ENCODE measurements at places on chromosomes 5 and 9. TPM values are rescaled to one million over a fixed set of nuclear protein-coding genes. Genes with fewer than 3 reads are reported as not detected.

The SUB1 gene
- 182 TPM for total RNA-seq

The LRRC14B gene
- not detected for total RNA-seq

The ANKRD33B gene
- 1.0 TPM for total RNA-seq

The PCSK1 gene
- total RNA-seq: not detected

The FSTL4 gene
- not detected for total RNA-seq

The FST gene
- total RNA-seq: 2.5 TPM

The SLC27A6 gene
- total RNA-seq: not detected

The SCGB3A2 gene
- not detected for total RNA-seq

GRCh38 chr5:132001647-132002561 lies 9.6 kb downstream of the ACSL6 start:
- no peaks in the 10 kb centered on the region for H3K27me3 ChIP-seq
- no peak overlapping the region for H3K4me3 ChIP-seq
- H3K27ac ChIP-seq: no peak overlapping the region

GRCh38 chr5:107853031-107853430 lies 182.3 kb upstream of the EFNA5 start:
- H3K27ac ChIP-seq: no peak overlapping the region
- no peaks in the 10 kb centered on the region for H3K36me3 ChIP-seq
- no peak overlapping the region for H3K4me3 ChIP-seq
- no peaks in the 10 kb centered on the region for H3K4me1 ChIP-seq
- H3K27me3 ChIP-seq: no peaks in the 10 kb centered on the region

DNA sequence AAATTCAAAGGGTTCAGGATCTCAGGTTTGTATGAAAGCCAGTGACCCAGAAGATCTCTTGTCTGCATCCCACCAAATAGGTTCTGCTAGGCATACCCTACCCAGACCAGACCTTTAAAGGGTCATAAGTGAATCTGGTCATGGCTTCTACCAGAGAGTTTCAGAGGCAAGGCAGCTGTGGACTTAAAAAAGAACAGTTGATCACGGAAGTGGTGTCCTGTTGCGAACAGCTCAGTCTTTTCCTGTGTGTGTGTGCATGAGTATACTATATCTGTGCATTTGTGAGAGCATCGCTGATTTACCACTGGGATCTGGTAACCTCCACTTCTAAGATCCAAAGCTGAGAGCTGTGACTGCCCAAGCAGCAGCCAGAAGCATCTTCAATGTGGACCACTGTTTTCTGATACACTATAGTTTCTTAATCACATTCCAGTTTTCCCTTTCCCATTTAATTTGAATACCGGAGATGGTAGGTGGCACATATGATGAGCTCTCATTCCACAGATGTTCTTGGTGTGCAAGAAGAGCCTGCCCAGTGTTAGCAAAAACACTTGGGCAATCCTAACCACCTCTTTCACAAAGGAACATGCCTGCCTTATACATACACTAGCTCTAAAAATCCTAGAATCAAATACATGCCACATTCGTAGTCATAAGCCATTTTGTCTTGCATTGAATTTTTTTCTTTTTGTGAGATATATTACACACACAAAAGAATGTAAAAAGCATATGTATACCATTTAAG lies 36.2 kb upstream of the OR2S2 start:
- DNase-seq: no peak
- H3K27ac ChIP-seq: no peak overlapping the region
- no peak overlapping the region for H3K4me3 ChIP-seq
- H3K4me1 ChIP-seq: no peaks in the 10 kb centered on the region
- H3K36me3 ChIP-seq: no peaks in the 10 kb centered on the region
- H3K27me3 ChIP-seq: peaks cover 3% of the 10 kb centered on the region

DNA sequence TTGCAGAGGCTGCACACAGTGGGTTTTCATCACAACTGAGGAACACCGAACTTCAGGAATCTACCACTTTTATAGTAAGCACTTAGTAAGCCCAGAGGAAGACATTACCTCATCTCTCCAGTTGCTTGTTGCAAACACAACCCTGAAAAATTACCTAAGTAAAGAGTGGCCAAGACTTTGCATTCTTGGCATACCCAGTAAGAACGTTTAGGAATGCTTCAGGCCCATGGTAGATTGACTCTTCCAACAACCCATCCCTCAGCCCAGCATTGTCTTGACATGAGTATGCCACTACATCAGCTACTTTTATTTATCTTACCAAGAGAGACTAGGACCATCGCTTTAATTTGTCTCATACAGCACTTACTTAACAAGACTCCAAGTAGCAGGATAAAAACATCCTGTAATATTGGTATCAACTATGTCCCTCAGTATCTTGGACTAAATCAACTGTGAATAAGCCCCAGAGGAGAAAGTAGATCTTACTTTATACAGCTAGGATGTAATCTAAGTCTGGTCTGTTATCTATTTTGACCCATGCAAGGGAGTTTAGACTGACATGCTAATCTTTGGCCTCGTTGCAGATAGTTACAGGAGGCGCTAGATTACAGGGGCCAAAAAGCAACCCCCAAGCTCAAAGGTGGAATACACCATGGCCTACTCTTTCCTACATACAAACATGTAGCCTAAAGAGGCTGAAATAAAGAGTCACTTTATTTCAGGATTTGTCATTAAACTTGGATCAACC lies 114.9 kb downstream of the INVS start:
- H3K4me1 ChIP-seq: no peaks in the 10 kb centered on the region
- H3K4me3 ChIP-seq: no peak overlapping the region
- H3K27me3 ChIP-seq: no peaks in the 10 kb centered on the region
- DNase-seq: no peak
- no peaks in the 10 kb centered on the region for H3K36me3 ChIP-seq
- H3K27ac ChIP-seq: no peak overlapping the region

GRCh38 chr5:17896605-17897004 lies 262.3 kb downstream of the TAF11L14 start:
- H3K27ac ChIP-seq: no peak overlapping the region
- no peaks in the 10 kb centered on the region for H3K4me1 ChIP-seq
- no peak for DNase-seq
- no peaks in the 10 kb centered on the region for H3K36me3 ChIP-seq

DNA sequence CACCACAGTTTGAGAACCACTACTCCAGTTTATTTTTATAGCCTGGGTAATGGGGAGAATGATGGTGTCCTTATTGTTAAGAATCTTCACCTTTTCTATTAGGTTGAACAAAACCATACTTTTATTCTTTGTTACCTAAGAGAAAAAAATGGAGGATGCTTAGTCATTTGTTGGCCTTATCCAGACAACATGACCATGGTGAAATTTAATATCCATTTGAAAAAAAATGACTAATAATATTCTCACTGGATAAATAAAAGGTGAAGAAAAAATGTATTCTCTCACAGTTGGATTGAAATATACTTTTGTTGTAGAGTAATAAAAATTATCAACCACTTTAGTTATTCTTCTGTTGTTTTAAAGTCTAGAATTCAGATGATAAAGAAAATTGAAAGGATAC lies 5.8 kb upstream of the CCNH start:
- no peak for DNase-seq
- H3K4me3 ChIP-seq: no peak overlapping the region
- H3K4me1 ChIP-seq: no peaks in the 10 kb centered on the region
- no peaks in the 10 kb centered on the region for H3K27me3 ChIP-seq
- H3K27ac ChIP-seq: no peak overlapping the region
- H3K36me3 ChIP-seq: no peaks in the 10 kb centered on the region

- H3K27me3 ChIP-seq: peaks cover 3% of the 10 kb centered on the region
- H3K27ac ChIP-seq: no peak overlapping the region
- H3K4me1 ChIP-seq: no peaks in the 10 kb centered on the region
- no peak overlapping the region for H3K4me3 ChIP-seq
Observed at GRCh38 chr5:91133183-91133582, 249.9 kb downstream of the ARRDC3 start.

DNA sequence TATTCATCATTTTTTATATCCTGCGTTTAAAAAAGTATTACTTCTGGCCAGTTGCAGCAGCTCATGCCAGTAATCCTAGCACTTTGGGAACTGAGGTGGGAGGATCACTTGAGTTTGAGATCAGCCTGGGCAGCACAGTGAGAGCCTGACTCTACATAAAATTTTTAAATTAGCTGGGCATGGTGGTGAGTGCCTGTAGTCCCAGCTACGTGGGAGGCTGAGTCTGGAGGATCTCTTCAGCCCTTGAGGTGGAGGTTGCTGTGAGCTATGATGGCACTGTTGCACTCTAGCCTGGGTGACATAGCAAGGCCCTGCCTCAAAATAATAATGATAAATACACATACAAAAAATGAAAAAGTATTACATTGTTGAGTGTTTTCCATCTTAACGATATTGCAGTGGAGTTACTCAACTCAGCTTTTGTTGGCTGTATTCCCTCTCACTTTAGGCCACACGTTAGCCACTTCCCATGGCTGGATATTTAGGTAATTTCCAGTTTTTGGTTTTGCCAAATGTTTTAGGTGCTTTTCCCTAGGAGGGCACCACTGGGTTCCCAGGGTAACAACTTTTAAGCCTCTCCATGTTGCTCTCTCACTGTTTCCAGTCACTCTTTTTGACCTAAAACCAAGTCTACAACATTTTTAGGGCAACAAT lies 20.6 kb downstream of the SHB start:
- no peak for DNase-seq
- H3K36me3 ChIP-seq: no peaks in the 10 kb centered on the region
- no peak overlapping the region for H3K4me3 ChIP-seq
- no peaks in the 10 kb centered on the region for H3K4me1 ChIP-seq
- H3K27ac ChIP-seq: no peak overlapping the region
- no peaks in the 10 kb centered on the region for H3K27me3 ChIP-seq

- no peak overlapping the region for H3K27ac ChIP-seq
- no peak overlapping the region for H3K4me3 ChIP-seq
- H3K4me1 ChIP-seq: peaks cover 5% of the 10 kb centered on the region
- H3K36me3 ChIP-seq: peaks cover 4% of the 10 kb centered on the region
- no peak for DNase-seq
Observed at GRCh38 chr5:16540421-16540820, 74.8 kb upstream of the ZNF622 start.

DNA sequence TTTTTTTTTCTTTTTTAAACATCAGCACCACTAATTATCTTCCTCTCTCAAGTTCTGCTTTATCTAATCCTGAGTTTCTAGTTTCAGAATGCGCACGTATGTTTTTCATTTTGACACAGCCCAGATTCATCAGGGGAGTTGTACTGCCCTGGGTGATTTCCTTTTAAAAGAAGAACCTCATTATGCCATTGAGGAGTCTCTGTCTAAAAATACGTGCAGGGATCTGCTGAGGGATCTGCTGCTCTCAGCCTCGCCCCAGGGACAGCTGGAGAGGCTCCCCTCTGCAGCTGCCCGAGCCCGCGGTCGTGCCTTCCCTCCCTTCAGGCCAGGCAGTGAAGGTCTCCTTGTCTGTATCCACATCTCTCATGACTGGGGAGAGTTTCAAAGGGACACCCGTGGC lies 273.1 kb downstream of the ARHGEF28 start:
- H3K4me1 ChIP-seq: no peaks in the 10 kb centered on the region
- H3K27me3 ChIP-seq: no peaks in the 10 kb centered on the region

DNA sequence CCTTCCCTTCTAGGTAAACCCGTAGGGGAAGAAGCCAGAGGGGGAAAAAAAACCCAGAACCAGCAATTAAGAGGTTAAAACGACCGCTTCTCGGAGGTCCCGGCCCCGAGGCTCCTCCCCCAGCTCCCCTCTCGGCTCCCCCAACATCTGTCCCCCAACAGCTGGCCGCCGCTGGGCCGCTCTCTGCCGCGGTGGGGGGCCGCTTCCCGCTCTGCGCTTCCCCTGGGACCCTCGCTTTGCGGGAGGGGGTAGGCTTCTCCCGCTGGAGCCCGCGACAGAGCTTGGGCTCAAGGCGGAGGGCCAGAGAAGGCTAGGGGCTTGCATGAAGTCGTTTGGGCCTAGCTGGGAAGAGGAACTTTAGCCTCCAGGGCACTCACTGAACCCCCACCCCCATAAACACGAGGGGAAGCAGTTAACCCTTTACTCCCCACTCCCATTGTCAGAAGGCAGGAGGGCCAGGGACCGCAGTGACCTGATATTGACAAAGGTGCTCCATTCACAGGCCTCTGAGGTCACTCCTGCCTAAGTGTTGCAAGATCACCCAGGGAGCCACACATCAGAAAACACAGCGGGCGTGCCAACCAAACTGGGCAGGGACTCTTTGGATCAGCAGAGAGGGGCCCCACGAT lies 7.5 kb downstream of the LHX6 start:
- peaks cover 84% of the 10 kb centered on the region for H3K27me3 ChIP-seq
- no peak overlapping the region for H3K4me3 ChIP-seq
- no peak overlapping the region for H3K27ac ChIP-seq
- DNase-seq: no peak

GRCh38 chr9:21677387-21677786 lies 125.0 kb upstream of the MTAP start:
- no peak overlapping the region for H3K27ac ChIP-seq
- H3K4me1 ChIP-seq: no peaks in the 10 kb centered on the region
- H3K36me3 ChIP-seq: no peaks in the 10 kb centered on the region
- H3K27me3 ChIP-seq: peaks cover 3% of the 10 kb centered on the region

DNA sequence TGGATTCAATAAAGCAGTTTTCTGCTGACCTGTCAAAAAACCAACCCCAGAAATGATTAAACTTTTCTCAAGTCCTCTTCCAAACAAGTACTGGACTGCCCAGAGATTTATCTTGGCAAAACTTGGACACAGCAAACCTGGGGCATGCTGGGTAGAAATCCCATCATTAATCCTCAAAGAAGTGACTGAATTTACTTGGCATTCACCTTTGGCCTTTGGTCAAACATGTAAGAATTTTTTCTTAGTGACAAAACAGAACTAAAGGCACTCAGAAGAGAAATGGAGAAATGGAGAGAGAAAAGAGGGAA lies 248.6 kb upstream of the NREP start:
- H3K27ac ChIP-seq: no peak overlapping the region
- no peaks in the 10 kb centered on the region for H3K36me3 ChIP-seq
- no peaks in the 10 kb centered on the region for H3K4me1 ChIP-seq
- DNase-seq: no peak

DNA sequence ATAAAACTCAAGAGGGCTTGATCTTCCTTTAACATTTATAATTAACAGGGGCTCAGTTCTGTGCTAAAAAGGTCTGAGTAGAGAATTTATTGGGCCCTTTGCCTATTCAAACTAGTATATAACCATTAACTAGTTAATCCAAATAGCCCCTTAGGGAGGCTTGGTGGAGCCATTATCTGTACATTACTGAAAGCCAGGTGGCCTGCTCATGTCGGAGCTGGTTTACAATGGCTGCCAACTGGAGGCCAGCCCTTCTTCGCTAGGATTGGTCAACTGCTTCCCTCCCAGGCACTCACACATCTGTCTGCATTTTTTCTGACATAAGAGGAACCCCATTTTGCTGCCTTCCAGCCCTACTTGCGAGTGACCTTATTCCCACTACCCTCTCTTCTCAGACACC lies 30.4 kb upstream of the NDFIP1 start:
- H3K4me1 ChIP-seq: no peaks in the 10 kb centered on the region
- no peaks in the 10 kb centered on the region for H3K27me3 ChIP-seq
- H3K27ac ChIP-seq: no peak overlapping the region
- H3K36me3 ChIP-seq: no peaks in the 10 kb centered on the region
- no peak overlapping the region for H3K4me3 ChIP-seq

GRCh38 chr9:25003686-25004085 lies 458.0 kb upstream of the IZUMO3 start:
- no peak overlapping the region for H3K27ac ChIP-seq
- H3K4me3 ChIP-seq: no peak overlapping the region
- H3K36me3 ChIP-seq: no peaks in the 10 kb centered on the region

Measured in T-cell (primary cell).